Spinal cord (tissue), 10 donors: ENCODE measurements at places on chromosomes 4 and X. TPM values are rescaled to one million over a fixed set of nuclear protein-coding genes. Genes with fewer than 3 reads are reported as not detected.

The L1CAM gene
- 165 TPM for polyA plus RNA-seq

The APLN gene
- 12.2 TPM for polyA plus RNA-seq

The SLC4A4 gene
- polyA plus RNA-seq = 67.2 TPM

The BRS3 gene
- polyA plus RNA-seq = 0.36 TPM

The TLR10 gene
- polyA plus RNA-seq = 2.7 TPM

The GABRA4 gene
- polyA plus RNA-seq = 2.6 TPM
